A549 treated with CpdA at 1 μM for 4 hours (cell line): ENCODE measurements at places on chromosomes 16 and 17. TPM values are rescaled to one million over a fixed set of nuclear protein-coding genes. Genes with fewer than 3 reads are reported as not detected.

Gene PABPN1L
- total RNA-seq, result not detected in 5 replicates

Gene PKD1
- 40.0 to 54.4 TPM (median 50.1 TPM) in 5 replicates for total RNA-seq

Gene PSMD11
- 178 to 271 TPM (median 190 TPM) in 5 replicates for total RNA-seq

Gene HSF4
- 11.9 to 16.0 TPM (median 14.6 TPM) in 5 replicates for total RNA-seq

Gene C16orf92
- not detected in 5 replicates for total RNA-seq

Gene FOXL1
- total RNA-seq, result 0.50 to 1.1 TPM (median 0.83 TPM) in 5 replicates

Gene ASPA
- total RNA-seq, result not detected in 5 replicates

Gene TP53TG3C
- total RNA-seq, result 0.11 to 0.59 TPM in 2 of 5 replicates, not detected in the others

Gene CLEC16A
- total RNA-seq, result 7.4 to 9.2 TPM (median 8.3 TPM) in 5 replicates

Gene ITGB4
- total RNA-seq, result 38.3 to 62.6 TPM (median 49.8 TPM) in 5 replicates

Gene NOD2
- not detected in 5 replicates for total RNA-seq

Gene CBX8
- 14.3 to 24.2 TPM (median 22.3 TPM) in 5 replicates for total RNA-seq

Gene TBX6
- 0.25 to 0.53 TPM (median 0.32 TPM) in 4 of 5 replicates, not detected in the other for total RNA-seq

Gene CD300LG
- 0.05 TPM in 1 of 5 replicates, not detected in the others for total RNA-seq

Gene CD68
- 34.0 to 42.9 TPM (median 36.5 TPM) in 5 replicates for total RNA-seq

Gene ATAD5
- 3.5 to 6.9 TPM (median 4.3 TPM) in 5 replicates for total RNA-seq

Gene LRRC46
- 2.7 to 4.1 TPM (median 3.6 TPM) in 5 replicates for total RNA-seq

Gene ZNF205
- 11.3 to 15.1 TPM (median 13.2 TPM) in 5 replicates for total RNA-seq

Gene GPR139
- total RNA-seq, result not detected in 5 replicates

Gene ABCC11
- total RNA-seq, result 0.03 to 0.28 TPM (median 0.09 TPM) in 4 of 5 replicates, not detected in the other

Gene NKD1
- total RNA-seq, result 0.12 to 0.51 TPM (median 0.31 TPM) in 5 replicates

Gene FBXW10
- 0.96 to 1.9 TPM (median 1.2 TPM) in 5 replicates for total RNA-seq

Gene TAT
- total RNA-seq, result 0.02 to 0.09 TPM (median 0.05 TPM) in 3 of 5 replicates, not detected in the others

Gene CDH5
- total RNA-seq, result 0.12 to 0.41 TPM (median 0.17 TPM) in 5 replicates

Gene TP53TG3F
- 0.13 to 0.27 TPM (median 0.24 TPM) in 3 of 5 replicates, not detected in the others for total RNA-seq

Gene CYGB
- 1.1 to 1.9 TPM (median 1.2 TPM) in 5 replicates for total RNA-seq

Gene KRT32
- total RNA-seq, result 0.06 to 0.08 TPM in 2 of 5 replicates, not detected in the others

Gene STH
- not detected in 5 replicates for total RNA-seq
